Fibroblast of skin of left quadriceps (primary cell): ENCODE measurements at places on chromosomes 3 and 15.

GRCh38 chr3:58288011-58288728 is 17.9 kb upstream of the RPP14 start:
- no peak for DNase-seq

DNA sequence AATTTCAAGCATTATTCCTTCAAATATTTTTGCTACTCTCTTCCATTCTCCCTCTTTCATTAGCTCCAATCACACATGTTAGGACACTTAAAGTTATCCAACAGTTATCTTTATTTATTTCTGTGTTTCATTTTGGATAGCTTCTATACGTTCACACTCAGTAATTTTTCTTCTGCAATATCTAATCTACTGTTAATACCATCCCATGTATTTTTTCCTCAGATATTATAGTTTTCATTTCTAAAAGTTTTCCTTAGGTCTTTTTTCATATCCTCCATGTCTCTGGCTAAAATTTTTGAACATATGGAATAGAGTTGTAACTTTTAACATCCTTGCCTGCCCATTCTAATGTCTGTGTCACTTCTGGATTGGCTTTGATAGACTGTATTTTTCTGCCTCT is 73.4 kb downstream of the CTNNB1 start:
- no peak for DNase-seq

DNA sequence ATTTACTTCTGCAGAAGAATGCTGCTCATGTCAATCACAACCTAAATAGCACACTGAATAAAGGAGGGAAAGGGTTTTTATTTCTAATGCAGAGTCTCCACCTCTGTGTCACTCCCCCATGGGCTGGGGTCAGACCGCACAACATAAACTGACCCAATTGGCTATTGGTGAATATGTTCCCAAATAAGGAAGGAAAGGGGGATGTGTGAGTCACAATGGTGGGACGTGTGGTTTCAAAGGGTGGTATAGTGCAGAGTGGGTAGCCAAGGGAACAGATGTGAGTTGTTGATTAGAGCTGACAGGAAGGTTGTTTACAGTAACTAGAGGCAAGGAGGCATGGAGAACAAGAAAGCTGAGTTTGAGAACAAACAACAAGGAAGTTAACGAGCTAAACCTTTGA is 491.8 kb downstream of the ZPLD1 start:
- no peak for DNase-seq

DNA sequence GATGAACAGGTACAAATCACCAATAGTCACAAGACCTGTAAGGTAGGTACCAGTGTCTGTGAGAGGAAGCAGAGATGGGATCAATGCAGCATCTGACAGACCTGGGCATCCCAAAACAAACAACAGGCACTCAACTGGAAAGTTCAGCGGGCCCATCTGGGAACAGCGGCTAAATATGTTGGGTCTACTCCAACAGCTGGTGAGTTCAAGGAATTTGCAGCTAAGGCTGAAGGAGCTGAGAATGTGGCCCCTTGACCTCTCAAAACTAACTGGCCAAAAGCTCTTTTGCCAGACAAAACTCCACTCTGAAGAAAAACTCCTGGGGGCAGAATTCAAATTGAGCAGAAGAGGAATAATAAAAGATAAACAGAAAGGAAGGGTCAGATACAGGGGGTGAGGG is 24.4 kb downstream of the AVEN start:
- no peak for DNase-seq

DNA sequence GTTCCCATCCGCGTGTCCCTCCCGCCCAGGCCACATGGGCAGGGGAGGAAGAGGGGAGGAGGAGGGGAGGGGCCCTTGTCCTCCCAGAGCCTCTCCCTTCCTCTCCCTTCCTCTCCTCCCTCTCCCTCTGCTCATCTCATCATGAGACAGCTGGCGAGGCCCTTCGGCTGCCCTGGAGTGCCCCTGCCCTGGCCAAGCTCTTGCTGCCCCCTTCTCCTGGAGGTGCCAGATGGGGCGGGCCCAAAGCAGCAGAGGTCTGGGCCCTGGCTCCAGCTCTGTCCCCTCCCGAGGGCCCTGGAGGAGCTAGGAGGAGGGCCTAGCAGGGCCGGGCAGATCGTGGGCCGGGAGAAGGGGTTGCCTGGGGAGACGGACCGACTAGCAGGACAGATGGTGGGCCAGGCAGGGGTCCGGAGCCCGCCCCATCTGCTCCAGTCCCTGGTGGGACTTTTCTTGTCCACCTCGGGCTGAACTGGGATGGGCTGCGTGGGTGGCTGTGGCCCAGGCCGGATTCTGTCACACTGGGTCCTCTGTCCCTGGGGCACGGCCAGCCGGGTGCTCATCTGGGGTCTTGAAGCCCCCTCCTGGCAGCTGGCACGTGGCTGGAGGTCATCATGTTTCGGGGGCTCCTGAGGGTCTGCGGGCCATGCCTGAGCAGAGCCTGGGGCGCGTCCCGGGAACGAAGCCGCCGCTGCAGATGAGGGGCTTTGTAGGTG is 183.4 kb downstream of the GOLGA6L6 start:
- DNase-seq: no peak

DNA sequence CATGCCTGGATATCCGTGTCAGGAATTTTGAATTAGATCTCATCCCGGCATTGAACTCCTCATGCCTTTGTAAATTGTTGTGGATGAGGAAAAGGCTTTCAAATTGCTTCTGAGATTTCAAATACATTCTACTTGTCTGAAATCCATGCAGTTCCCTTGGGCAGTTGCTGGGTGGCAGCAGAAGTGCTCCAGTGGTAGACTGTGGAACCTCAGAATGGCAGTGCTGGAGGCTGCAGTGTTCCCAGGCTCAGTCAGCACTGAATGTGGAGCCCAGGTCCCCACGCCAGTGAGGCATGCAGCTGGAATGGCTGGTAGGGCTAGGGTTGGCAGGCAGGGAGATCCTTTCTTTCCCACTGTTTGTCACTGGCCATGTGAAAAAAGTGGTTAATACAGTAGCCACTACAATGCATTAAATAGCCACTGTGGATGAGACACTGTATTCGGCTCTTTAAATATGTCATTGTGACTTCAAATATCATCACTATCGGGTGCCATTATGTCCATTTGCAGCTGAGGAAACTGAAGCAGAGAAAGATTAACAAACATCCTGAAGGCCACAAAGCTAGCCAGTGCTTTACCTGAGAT is 98.6 kb downstream of the TPRG1 start:
- DNase-seq: peak; percentile 63

- DNase-seq: no peak
These were observed 725.2 kb upstream of the GOLIM4 start for GRCh38 chr3:168820810-168821415.

GRCh38 chr15:60674704-60675395 is 195.9 kb upstream of the ICE2 start:
- DNase-seq: no peak

GRCh38 chr15:81224232-81224631 is 27.6 kb downstream of the IL16 start:
- no peak for DNase-seq

DNA sequence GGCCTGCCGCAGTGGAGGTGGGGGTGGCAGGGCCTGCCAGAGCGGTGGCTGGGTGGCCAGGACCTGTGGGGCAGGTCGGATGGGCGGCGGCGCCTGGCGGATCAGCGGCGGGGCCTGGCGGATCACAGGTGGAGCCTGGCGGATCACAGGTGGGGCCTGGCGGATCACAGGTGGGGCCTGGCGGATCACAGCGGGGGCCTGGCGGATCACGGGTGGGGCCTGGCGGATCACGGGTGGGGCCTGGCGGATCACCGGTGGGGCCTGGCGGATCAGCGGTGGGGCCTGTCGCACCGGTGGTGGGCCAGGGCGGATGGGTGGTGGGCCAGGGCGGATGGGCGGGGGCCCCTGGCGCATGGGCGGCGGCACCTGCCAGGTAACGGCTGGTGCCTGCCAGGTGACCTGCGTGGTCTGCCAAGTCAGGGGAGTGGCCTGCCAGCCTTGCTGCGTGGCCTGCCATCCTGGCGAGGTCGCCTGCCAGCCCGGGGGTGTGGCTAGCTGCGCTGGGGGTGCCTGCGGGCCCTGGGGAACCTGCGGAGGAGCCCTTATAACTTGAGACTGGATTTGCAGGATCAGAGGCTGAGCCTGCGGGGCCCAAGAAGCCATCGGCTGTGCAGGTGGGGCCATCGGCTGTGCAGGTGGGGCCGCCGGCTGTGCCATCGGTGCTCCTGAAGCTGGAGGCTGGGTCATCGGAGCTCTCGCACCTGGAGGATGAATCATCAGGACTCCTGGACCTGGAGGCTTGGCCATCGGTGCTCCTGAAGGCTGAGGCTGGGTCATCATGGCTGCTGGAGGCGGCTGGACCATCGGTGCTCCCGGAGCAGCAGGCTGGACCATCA is 1.3 kb downstream of the MAGEL2 start:
- DNase-seq: no peak

DNA sequence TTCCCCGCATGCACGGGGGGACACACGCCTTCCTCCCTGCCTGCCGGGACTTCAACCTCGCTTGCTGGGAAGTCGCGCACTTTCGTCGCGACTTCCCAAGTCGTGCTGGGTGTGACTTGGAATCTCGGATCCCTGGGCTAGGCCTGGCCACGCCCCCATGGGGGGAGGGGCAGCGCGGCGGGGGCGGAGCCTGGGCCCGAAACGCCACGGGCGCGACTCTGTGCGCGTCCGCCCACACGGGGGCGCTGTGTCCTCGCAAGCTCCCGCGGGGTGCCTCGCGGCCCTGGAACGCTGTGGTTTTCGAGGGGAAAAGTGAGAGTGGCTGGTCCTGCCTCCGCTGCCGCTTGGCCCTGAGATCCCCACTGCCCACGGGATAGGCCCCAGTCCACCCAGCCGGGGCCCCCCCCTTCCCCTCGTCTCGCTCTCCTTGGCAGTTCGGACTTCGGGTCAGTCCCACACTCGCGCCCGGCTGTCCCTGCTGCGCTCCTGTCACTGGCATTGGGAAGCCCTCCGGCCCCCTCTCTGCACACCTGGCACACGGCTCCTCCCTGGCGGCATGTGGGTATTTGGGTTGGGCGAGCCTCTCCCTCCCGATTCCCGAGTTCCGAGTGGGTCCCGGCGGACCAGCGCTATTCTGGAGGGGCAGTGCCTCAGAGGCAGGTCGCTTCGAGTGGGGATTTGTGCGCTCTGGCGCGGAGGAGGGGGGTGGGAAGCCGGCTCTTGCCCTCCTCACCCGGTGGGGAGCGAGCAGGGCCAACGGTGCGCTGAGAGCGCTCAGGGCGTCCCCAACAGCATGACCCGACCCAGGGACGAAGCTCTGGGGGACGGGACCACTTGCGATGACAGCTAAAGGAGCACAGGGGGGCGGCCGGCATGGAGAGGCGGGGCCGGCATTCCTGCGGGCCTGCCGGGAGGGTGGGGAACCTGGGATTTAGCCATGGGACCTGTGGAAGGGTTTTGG is 23.6 kb downstream of the SEC61A1 start:
- peak; percentile 68 for DNase-seq

- DNase-seq: no peak
These were observed 67.4 kb downstream of the MECOM start for GRCh38 chr3:169596126-169596525.

- DNase-seq: no peak
These were observed 288.0 kb downstream of the EPHA3 start for GRCh38 chr3:89395456-89395855.

- no peak for DNase-seq
These were observed 61.4 kb downstream of the LRRFIP2 start for GRCh38 chr3:37112987-37113386.

GRCh38 chr3:16369885-16370284 is 104.9 kb downstream of the OXNAD1 start:
- DNase-seq: no peak

DNA sequence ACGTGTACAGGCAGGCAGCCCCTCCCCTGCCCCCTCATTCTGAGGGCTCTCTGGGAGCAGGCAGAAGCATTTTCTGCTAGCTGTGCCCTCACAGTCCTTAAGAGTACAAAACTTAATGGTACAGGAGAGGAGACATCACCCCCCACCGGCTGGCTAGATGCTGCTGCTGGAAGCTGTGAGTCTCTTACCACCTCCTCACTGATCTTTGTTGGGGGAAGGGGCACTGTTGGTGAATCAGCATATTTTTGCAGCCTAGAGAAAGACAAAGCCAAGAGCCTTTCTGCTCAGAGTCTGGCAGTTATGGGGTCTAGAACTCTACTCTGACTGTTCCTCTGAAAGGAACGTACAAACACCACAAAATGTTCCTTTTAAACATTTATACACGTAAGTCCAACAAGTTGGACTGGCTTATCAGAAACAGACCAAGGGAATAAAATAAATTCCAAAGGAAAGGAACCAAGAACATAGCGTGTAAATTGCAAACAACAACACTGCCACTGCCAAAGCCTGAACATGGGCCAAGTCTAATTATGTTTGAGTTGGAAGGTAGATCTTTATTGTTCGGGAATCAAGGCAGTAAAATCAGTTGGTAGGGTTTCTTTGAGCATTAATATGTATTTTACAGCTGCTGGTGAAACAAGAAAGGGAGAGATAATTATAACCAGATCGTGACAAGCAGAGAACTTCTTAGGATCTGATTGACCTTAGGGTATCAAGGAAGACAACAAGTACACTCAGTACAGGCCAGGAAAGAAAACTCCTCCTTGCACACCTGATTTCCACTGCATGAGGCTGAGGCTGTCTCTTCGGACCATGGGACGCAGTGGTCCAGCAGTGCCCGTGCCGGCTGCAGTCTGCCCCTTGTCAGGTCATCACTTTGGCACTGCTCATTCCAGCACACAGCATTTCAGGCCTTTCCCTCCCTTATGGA is 27.4 kb downstream of the CLK3 start:
- peak; percentile 31 for DNase-seq

DNA sequence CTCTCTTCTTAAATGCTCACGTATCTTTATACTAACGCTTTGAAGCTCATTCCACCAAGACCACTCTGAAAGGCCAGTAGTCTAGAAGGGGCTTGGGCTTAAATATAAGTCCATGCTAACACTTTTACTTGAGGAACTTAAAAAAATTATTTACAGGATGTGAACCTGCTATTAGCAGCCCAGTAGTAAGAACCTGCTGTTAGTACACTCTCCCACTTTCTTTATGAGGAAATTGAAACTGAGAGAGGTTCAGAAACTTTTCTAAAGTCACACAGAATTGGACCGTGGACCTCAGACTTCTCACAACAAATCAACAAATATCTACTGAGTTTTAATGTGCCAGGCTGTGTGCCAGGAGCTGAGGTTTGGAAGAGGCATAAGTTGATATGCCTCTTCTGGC is 53.4 kb downstream of the SYNPR start:
- DNase-seq: no peak

GRCh38 chr3:72295962-72296450 is 511.1 kb upstream of the PROK2 start:
- DNase-seq: no peak

DNA sequence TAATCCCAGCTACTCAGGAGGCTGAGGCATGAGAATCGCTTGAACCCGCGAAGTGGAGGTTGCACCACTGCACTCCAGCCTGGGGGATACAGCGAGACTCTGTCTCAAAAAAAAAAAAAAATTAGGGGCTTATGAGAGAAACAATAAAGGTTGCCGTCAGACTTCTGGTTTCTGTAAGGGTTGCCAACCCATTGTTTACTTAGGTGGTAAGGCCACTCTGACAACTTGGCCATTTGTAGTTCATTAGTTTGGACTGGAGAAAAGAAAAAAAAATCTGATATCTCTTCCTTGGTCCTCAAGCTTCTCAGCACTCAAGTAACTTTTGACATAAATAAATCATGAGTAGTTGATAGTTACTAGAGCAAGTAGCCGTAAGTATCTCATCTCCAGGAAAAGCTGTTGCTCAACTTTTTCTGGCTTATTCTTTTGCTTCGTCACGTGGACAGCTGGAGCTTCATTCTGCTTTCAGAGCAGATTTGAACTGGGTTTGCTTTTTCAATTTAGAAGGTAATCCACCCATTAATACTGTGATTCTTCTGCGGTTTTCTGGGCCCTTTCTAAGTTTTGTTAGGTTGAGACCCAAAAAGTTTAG is 9.4 kb downstream of the SNX1 start:
- DNase-seq: no peak
